ENCODE measurements at places on chromosomes 16 and 17.

DNA sequence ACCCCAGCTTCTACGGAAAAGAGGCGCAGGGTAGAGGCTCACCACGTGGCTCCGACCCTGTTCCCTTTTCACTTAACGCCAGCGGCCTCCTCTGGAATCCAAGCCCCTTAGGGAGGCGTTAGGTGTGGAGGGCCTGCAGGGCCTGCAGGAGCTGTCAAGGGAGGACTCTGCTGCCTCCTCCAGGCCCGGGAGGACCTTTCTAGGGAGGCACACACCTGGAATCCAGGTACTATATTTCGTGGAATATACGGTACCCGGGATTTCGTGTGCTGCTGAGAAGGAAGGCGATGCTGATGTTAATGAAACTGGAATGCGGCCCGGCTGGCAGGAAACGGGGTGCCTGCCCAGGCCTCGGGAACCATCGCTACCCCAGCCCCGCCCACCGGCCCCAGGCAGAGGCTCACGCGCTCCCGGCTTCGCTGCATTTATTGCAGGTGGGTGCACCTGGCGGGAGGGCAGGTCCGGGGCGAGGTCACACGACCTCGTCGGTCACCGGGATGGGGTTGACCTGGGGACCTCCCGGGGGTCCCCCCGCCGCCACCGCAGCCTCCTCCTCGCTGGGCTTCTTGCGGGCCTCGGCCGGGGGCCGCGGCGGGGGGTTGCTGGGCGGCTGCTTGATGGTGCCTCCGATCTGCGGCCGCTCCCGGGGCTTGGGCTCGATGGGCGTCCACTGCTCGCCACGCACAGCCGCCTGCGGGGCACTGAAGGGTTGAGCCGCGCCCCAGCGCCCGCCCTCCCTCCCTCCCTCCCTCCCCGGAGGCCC lies 4.7 kb downstream of the IL17C start:
- no peak for DNase-seq

DNA sequence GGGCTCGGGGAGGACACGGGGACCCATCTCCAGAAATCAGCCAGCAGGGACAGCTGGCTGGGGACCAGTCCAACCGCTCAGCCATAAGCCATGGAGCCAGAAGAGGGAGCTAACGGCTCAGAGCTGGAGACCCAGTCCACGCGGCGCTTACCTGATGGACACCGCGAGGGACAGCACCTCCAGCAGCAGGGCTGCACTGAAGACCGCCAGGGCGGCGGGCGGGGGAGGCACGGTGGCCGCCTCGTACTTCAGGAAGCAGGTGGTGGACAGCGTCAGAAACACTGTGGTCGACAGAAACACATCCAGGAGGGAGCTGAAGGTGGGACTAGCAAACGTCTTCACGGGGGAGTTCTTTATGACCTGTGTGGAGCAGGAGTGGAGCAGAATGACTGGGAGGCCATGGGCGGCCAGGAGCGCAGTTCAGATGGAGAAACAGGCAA lies 102.6 kb upstream of the CREBBP start:
- no peak for DNase-seq

GRCh38 chr17:77395501-77396048 lies 254.8 kb downstream of the SEC14L1 start:
- no peak for DNase-seq

DNA sequence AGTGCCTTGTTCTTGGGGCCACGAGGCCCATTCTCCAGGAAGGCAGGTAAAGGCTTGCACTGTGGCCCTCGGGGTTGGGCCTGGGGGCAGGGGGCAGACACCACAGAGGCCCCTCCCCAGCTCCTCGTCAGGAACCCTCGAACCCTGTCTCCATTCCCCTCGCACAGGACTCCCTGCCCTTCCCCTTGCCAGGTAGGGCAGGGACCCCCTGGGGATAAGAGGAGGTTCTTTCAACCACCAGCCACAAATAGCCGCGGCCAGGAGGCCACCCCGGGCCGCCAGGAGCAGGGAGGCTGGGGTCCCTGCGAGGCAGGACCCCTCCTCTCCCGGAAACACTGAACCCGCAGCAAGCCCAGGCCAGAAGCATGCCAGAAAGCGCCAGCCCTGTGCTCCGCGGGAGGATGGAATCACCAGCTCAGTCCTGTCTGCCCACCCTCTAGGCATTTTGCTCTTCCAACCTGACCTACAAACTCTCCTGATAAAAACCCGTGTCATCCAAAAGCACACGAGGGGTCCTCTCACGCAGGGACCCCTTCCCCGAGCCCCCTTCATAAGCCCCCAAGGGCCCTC lies 45.6 kb downstream of the SLC47A1 start:
- no peak for DNase-seq

DNA sequence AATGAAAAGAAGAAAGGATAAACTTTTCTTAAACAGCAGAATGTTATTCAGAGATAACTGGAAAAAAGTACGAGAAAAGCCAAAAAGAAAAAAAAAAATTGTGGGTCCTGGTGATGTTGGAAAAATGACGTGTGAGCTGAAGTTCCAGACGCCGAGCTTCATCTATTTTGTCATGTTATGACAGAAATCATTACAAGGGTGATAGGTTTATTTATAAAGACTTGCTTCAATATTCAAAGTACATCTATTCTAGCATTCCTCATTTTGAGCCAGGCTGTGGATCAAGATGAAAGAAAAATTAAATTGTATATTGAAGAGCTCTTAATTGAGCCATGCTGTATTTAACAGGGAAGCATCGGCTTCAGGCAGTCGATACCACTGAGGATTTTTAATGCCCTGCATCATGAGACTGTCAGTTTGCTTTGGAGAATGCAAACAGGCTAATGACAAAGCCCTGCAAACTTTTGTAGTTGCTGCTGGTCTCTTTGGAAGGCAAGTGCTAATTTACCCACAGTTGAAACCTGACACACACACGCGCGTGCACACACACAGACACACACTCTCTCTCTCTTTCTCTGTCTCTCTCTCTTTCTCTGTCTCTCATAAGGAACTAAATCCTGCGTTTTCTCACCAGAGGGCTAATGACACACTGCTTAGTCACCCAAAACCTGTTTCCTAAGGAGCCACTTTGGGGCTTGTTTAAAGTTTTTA lies 110.7 kb downstream of the WWOX start:
- no peak for DNase-seq

GRCh38 chr16:1676661-1677060 lies 1.4 kb upstream of the JPT2 start:
- no peak for DNase-seq

DNA sequence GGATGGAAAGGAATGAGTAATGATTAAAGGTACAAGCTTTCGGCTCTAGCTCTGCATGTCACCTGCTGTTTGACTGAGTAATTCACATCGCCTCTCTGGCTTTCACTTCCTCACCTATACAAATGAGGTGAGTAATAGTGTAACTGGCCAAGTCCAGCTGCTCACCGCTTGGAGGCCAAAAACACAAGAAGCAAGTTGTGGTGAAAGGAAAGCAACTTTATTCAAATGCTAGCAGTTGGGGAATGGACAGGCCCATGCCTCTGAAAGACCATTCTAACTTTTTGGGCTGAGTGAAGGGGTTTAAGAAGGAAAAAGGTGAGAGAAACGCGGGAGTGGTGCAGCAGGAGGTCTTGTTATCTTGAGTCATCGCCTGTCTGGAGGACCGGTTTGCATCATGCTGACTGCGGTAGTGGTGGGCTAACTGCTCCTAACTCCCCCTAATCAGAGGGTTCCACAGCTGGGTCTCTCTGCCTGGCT lies 45.7 kb upstream of the CSNK2A2 start:
- DNase-seq, result no peak

DNA sequence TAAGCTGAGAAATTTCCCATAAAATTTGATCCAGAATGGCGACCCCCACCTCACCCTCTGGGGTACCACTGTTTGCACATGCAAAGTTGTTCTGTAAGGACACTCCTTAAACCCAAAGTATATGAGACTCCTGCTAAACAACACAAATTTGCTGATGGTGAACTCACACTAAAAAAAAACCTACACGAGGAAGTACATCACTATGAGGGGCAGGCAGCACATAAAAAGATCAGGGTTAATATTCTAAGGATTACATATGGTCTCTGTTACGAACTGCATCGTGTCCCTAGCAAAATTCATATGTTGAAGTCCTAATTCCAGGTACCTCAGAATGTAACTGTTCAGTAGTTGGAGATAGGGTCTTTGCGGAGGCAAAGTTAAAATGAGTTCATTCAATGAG lies 60.3 kb downstream of the LYRM1 start:
- no peak for DNase-seq

GRCh38 chr16:50121278-50121677 lies 31.8 kb upstream of the TENT4B start:
- DNase-seq, result no peak

GRCh38 chr16:80541306-80541694 lies 507 bp downstream of the DYNLRB2 start:
- DNase-seq, result no peak

- DNase-seq, result no peak
These were observed 1.8 kb upstream of the MT2A start for GRCh38 chr16:56606476-56607108.

- no peak for DNase-seq
These were observed 238.4 kb upstream of the AXIN2 start for GRCh38 chr17:65799869-65800268.

GRCh38 chr17:36901506-36901905 lies 35.8 kb upstream of the LHX1 start:
- DNase-seq, result peak; percentile 52

DNA sequence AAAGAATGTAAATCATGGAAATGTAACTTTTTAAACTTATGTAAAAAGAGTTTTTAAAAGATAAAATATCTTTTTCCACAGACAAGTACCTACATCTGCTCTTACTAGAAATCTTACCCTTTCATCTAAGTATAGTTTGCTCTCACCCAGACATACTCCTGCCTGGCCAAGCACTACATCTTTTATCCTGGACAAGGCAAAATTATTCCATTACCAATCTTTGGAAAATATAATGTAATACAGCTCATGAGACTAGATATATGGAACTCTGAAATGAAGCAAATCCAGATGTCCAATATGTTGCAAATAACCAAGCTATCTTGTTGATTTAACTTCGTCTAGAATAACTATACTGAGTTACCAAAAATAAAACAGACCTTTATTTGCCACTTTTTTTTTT lies 50.0 kb downstream of the VMP1 start:
- no peak for DNase-seq

- DNase-seq, result no peak
These were observed 393.4 kb downstream of the HAPSTR1 start for GRCh38 chr16:9484881-9485280.

DNA sequence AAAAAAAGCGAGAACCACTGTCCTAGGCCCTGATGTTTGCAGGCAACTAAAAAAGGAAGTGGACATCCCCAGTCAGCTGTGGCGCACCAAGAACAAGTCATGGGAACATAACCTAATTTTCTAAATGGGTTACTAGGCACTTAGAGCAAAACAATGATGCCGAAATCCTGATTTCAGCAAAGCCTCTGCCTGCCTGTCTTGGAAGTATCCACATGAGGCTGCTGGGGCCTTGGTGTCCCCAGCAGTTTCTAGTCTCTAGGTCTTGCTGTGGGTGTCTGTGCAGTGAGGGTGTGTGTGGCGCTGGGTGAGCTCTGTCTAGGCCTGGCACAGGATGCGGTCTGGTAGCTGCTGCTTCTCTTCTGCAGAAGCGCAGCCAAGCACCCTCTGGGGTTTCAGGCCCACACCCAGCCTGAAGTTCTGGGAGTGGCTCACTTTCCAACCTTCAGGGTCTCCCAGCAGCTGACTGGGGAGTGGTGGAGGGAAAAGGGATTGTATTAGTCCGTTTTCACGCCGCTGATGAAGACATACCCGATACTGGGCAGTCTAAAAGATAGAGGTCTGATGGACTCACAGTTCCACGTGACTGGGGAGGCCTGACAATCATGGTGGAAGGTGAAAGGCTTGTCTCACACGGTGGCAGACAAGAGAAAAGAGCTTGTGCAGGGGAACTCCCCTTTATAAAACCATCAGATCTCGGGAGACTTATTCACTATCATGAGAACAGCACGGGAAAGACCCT lies 21.1 kb downstream of the STH start:
- DNase-seq, result no peak

DNA sequence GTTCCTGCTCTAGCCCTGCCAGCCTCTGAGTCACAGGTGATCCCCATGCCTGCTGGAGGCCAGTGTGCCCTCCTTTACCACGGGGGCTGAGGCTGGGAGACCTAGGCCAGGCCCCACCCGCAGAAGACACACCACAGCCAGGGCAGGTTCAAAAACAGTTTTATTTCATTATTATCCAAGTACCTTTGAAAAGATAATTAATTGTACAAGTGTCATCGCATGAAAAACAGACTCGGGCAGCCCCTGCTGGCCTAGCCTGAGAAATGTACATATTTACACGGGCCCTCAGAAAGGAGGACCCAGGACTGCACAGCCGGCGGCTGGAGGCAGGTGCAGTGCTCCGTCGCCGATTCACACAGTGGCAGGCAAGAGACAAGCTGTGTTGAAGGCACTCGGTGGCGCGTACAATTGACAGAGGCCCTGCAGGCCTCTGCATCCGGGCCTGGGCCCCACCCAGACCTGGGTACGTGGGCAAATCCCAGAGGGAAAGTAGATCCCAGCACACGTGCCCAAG lies 4.4 kb downstream of the PDIA2 start:
- peak; percentile 47 for DNase-seq

GRCh38 chr16:89739383-89739782 lies 18.0 kb downstream of the ZNF276 start:
- no peak for DNase-seq

DNA sequence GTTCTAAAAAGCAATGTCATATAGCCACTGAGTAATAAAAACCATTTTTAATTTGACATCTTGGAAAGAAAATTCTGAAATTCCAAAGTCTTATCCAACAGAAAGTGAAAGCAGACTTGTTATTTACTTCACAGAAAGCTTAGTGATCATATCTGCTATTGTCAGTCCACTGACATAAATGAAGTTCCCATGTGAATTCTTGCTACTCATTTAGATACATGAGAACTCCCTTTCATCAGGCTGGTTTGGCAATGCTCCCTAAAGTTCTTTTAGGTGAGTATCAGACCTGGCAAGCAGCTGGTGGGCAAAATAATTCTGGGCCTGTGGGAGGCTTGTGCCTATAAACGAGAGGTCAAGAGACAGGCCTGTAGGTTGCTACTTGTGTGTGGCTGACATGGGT lies 23.4 kb downstream of the NME2 start:
- DNase-seq, result no peak

DNA sequence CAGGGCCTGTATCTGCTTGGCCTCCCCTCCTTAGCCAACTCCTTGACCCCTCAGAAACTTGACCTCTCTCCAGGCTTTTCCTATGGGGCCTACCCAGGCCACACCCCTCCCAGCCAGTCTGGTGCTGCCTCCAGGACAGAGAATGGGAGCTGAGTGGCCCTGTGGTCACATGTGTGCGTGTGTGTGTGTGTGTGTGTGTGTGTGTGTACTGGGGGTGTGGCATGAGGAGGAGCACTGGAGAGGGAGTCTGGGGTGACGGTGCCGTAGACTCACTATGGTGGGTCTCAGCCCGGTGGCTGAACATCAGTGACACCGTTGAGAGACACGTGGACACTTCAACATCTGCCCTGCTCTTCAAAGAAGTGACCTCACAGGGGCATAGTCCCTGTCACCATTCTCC lies 180.4 kb downstream of the ENGASE start:
- DNase-seq, result no peak
